Stimulated activated CD4-positive, alpha-beta T cell treated with anti-CD3 and anti-CD28 coated beads, Interleukin-12 subunit alpha, Interleukin-12 subunit beta, amount 100 ng/mL, for 4 hours (primary cell): ENCODE measurements at places on chromosomes 4 and X.

GRCh38 chr4:142960126-142960525 is 114.0 kb upstream of the INPP4B start:
- DNase-seq: no peak

GRCh38 chrX:13658602-13659001 is 5.7 kb downstream of the TCEANC start:
- DNase-seq: no peak

DNA sequence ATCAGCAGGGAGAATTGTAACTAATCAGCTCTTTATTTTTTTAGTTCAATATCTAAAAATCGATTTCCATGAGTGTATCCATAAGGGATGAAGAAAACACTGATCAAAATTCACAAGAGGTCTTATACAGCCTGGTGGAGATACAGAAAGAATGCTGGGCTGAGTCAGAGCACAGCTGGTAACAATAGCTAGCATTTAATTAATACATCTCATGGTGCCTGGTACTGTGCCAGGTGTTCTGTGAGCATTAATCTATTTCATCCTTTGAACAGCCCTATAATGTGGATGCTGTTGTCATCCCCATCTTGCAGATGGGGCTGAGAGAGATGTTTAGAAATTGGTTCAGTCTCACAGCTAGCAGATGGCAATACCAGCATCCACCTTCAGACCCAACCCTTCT is 250.9 kb upstream of the RPS6KA3 start:
- no peak for DNase-seq

- no peak for DNase-seq
Measured at GRCh38 chr4:86283371-86283770, 76.5 kb downstream of the MAPK10 start.

DNA sequence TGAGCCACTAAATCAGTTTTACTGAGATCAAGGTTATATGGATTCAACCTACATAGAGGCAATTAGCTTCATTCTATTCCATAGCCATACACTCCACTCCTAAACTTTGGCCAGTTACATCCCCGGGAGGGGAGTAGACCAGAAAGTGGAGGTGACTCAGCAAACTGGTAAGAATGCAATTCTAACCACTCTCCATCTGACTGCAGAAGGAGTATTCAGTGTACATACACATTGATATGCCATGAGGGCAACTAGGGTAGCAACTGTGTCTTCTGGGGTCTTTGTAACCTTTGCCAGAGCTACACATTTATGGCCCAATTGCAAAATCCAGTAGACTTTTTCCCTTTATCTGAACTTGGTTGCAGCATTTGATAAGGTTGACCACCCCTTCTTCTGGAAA is 7.6 kb downstream of the SLC25A43 start:
- no peak for DNase-seq

GRCh38 chr4:117817301-117817700 is 217.0 kb upstream of the NDST3 start:
- no peak for DNase-seq

GRCh38 chrX:127128282-127128681 is 308.8 kb downstream of the PRR32 start:
- DNase-seq: no peak

DNA sequence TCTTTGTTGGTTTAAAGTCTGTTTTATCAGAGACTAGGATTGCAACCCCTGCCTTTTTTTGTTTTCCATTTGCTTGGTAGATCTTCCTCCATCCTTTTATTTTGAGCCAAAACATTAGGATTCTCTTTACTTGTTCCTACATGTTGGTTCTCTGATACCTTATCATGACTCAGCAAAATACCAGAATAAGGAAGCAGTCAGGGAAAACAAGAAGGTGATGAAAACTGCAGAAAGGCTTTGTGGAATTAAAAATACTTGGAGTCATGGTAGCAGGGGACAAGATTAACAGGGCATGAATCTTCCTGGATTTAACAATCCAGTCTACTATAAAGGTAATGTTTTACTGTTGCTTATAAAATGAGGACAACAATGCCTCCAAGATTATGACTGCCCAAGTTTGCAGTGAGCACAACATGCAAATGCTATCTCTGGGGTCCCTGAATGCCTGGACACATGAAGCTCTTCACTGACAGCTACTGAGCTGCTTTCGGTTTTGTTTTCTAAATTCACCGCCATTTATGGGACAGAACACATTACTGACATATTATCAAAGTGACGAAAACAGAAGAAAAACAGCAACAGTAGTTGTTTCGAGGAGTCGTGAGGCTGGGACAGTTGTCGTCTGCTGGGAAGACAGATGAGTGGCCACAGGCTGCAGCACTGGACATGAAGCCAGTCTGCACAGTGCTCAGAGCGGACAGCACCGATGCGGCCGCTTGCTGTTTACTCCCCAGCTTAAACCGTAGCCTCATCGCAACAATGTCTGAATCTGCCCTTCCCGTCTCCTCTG is 174.5 kb upstream of the DKK2 start:
- no peak for DNase-seq

- DNase-seq: no peak
Measured at GRCh38 chr4:84235126-84235944, 263.8 kb downstream of the NKX6-1 start.

DNA sequence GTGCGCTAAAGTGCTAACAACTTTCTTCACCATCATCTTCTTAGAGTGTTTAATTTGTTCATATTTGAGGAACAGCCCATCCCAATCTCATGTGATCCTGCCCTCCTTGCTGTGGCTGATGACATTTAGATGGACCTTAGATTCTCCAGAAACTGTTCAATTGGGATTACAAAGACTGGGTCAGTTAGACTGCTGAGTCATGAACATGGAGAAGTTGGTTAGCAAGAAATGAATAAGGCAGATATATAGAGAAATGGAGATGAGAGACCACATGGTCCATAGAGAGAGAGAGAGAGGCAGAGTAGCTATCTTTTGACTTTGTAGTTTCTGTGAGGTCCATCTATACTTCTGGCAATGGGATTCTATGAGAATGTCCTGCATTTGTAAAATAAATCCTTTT is 275.9 kb downstream of the GLUD2 start:
- DNase-seq: no peak

- DNase-seq: no peak
Measured at GRCh38 chr4:20251796-20252655, at the start of gene SLIT2. SLIT2 (plus strand) TSS chr4:20251905; CDS start chr4:20253816, 1,911 bp downstream.

- no peak for DNase-seq
Measured at GRCh38 chr4:85793233-85793585, 318.3 kb downstream of the ARHGAP24 start.

DNA sequence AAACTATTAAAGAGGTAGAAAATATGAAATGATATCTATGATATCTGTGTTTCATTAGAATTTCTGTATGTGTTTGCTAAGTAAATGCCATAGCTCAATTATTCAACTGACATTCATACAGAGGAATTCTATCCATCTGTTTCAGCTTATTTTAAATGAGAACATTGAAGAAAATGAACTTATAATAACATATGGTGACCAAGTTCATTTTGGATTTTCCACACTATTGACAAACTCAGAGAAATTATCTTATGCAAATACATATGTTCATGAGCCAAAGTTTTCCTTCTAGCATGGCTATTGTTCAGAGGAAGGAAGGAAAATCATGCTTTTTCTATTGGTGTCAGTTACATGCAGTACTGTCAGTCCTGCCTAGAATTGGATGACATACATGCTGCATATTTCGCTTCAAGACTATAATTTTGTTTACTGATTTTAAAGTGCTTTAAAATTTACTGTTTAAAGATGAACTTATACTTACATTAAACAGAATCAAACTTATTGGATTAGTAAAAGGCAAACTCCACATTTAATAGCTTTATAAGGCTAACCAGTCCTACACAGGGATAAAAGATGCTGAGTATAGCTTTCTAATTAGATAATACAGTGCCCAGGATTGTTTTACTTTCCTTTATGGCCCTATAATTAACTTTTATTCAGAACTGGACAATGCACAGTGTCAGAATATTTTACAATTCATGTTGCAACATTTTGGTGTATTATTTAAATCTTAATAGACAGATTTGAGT is 646.2 kb downstream of the TRAM1L1 start:
- no peak for DNase-seq

- no peak for DNase-seq
Measured at GRCh38 chrX:135453381-135453780, 31.6 kb downstream of the SMIM10L2A start.

GRCh38 chr4:89482926-89483595 is 175.5 kb upstream of the GPRIN3 start:
- no peak for DNase-seq

DNA sequence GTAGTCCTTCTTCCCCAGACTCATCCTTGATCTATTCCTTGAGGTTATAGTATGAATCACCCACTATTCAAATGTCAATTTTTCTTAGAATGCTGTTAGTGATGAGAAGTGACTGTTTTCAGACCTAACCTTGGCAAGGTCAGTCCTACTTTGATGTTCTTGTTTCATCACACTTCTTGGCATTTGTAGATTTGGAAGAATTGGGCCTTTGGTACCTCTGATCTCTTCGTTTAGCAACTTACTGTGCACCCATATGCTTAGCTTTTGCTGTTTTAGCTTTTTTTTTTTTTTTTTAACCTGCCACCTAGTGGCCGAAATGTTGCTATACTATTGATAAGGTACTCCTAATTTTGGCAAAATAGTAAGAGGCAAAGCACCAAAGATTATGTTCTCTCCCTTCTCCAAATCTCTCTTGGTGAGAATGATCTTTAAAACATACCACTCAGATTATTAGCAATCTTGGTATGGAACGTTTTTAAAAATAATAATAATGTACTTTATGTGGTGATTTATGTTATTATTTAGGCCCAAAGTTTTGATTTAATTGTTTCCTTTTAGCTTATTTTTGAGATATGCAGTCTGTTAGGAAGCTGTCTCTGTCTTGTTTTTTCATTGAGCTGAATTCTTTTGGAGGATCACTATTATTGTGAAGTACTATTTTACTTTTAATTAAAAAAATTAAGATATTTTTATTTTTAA is 16.6 kb downstream of the DCK start:
- DNase-seq: no peak

GRCh38 chrX:13590207-13590606 is 20.8 kb downstream of the EGFL6 start:
- no peak for DNase-seq

DNA sequence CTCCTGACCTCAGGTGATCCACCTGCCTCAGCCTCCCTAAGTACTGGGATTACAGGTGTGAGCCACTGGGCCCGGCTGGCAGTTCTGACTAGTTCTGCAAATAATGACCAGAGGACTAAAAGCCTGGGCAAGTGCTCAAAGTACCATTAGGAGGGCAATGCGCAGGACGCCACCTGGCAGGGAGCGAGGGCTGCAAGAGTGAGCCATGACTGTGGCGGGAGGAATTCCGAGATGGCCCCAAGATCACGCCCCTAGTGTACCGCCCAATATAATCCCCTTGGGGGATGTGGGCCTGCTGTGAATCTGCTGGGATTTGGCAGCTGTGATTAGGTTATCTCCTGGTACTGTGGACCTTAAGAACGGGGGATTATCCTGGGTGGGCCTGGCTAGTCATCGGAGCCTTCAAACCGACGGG is 26.2 kb upstream of the GPR78 start:
- no peak for DNase-seq

- DNase-seq: no peak
Measured at GRCh38 chrX:9195199-9195880, 161.4 kb upstream of the FAM9B start.

DNA sequence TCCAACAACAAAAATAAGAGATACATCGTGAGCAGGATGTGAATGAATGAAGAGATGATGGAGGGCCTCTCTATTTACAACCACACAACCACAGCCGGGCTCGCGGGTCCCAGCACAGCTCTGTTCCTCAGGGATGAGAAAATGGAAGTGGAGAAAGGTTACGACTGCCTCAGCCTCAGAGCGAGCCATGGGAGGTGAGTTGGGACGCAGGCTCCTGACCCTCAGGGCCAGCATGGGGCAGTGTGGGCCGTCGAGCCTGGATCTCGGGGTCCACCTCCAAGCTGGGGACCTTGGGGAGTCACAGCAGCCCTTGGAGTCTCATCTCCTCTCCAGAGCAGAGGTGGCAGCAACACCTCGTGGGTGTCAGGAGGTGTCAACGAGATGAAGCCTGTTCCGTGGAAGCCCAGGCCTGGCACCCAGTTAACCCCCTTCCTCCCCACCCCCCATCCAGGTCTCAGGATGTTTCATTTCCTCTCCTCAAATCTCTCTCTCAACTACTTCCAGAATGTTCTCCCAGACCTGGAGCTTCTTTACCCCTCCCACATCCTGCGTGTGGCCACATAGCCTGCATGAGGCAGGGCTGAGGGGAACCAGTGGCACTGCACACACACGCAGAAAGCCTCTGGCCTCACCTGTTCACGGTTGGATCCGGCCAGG is 25.9 kb downstream of the C4orf50 start:
- DNase-seq: no peak

- DNase-seq: no peak
Measured at GRCh38 chr4:183139972-183140570, 41.0 kb downstream of the WWC2 start.

DNA sequence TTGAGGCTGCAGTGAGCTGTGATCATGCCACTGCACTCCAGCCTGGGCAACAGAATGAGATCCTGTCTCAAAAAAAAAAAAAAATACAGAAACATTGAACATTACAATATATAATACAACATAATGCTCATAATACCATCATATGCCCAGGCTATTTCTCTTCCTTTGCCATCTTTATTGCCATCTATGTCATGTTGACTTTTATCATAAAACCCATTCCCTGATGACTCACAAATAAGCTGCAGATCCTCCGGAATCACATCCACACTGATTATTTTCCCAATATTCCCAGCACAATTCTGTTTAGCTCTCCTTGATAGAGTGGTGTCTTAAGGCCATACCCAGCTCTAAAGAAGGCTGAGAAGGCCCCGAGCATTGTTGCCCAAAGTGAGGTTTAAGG is 9.2 kb upstream of the FBXW7 start:
- no peak for DNase-seq

GRCh38 chrX:79268788-79269187 is 98.3 kb downstream of the ITM2A start:
- DNase-seq: no peak

DNA sequence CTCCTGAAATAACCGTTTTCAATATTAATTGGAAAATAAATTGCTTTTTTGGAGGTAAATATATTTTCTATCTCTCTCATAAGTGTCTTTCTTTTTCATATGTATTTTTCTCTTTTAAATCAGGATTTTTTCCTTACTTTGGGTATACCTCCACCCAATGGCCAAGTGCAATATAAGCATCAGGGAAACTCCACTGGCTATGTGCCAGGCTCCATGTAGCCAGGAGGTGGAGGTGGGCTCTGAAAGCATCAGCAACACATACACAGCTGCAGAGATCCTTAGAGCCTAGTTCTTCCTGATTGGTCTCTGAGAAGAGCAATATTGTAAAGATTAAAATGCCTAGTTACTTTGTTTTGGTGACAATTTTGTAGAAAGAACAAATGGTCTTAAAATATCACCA is 3.4 kb downstream of the GABRA2 start:
- no peak for DNase-seq

GRCh38 chrX:116726806-116727205 is 264.0 kb upstream of the CT83 start:
- no peak for DNase-seq
